ENCODE measurements at places on chromosomes 7 and 10.

- peak; percentile 13 for DNase-seq
Observed at GRCh38 chr10:132862485-132863420, 76.8 kb upstream of the NKX6-2 start.

- no peak for DNase-seq
Observed at GRCh38 chr10:23270531-23270930, 74.1 kb downstream of the C10orf67 start.

DNA sequence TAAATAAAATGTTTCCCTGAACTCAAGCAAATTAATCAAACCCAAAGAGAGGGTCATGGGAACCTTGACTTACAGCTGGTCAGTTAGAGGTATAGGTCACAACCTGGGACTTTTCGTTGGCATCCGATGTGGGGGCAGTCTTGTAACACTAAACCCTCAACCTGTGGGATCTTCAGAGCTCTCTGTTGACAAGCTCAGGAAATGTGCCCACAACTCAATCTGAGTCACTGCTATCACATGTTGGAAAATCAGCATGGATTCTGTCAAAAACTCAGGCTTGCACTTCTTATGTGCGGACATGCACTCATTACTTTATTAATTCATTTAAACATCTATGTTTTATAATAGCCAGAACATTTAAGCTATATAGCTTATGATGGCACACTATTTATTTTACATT lies 424.6 kb upstream of the SORCS1 start:
- DNase-seq = no peak

DNA sequence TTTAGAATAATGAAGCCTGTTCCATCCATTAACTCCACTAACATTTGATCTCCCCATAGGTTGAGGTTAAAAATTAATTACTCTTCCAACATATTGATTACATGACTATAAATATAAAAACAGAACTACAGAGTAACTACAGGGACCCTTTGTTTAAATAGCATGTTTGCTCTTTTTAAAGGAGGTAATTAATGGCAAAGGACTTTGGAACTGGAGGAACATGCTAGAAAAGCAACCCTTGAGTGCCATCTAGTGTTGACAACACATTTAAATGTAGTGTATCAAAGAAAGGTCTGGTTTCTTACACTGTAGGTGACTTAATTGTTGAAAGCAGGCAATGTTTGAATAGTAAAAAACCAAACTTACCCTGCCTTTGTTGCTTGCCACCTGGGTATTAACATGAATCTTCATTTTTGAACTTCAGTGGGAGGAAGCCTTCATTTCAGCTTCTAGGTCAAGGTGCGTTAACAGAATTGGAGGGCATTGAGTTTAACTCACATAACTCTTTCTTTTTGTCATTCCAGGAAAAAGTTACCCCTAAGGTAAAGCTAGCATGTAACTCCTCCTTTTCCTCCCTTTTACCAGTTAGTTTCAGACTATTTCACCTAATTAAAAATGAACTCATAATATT lies 52.6 kb upstream of the CAPZA2 start:
- no peak for DNase-seq

- DNase-seq = no peak
Observed at GRCh38 chr7:133202942-133203341, 49.9 kb upstream of the EXOC4 start.

- no peak for DNase-seq
Observed at GRCh38 chr7:74164985-74165456, 9.1 kb upstream of the EIF4H start.

All from left ventricle myocardium inferior (tissue), 1 donor.